ENCODE measurements at places on chromosomes 3 and 15.

DNA sequence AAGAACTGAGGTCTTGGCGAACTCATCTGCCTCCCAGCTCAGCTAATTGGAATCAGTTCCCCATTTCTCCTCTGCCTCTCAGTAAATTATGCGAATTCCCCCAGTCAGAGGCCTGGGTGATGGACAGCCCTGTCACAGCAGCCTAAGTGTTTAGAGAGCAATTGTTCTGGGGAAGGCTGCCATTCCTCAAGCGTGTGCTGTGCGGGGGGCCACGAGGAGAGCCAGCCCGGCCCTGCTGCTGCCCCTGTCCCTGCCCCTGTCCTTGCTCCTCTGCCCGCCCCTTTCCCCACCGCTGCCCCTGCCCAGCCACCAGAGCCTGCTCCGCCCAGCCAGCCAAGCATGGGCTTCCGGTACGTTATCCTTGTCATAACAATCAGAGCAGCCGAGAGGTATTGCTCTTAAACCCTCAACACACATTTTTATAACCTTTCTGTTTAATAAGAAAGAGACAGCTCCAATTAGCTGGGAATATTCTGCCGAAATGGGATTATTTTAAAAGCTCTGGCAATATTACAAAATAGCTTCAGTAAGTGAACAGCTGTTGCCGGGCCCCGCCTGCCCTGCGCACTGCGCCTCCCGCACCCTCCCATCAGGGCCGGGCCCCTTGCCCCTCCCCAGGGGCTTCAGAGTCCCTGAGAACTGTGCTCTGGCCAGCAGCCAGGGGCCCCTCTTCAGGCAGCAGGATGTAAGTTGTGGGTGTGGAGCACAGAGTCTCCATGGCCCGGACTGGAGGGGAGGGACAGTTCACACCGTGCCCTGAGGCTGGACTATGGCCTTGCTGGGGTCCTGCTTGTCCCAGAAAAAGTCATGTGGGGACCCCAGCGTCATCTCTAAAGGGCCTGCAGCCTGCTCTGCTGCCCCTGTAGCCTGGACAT, 12.4 kb upstream of the CACNA2D2 start:
- DNase-seq: peak; percentile 66

DNA sequence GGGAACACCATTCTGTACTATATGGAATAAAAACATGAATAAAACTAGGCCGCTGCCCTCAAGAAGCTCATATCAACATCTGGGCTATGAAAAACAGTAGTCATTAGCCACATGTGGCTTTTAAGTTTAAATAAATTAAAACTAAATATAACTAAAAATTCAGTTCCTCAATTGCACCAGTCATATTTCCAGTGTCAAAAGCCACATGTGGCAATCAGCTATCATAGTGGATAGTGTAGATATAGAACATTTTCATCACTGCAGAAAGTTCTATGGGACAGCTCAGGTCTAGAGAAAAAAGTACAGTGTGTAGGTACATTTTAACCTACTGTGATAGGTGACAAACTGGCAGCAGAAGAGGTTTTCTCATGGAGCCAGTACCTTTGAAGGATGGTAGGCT, 261.4 kb downstream of the FOXP1 start:
- DNase-seq: no peak

DNA sequence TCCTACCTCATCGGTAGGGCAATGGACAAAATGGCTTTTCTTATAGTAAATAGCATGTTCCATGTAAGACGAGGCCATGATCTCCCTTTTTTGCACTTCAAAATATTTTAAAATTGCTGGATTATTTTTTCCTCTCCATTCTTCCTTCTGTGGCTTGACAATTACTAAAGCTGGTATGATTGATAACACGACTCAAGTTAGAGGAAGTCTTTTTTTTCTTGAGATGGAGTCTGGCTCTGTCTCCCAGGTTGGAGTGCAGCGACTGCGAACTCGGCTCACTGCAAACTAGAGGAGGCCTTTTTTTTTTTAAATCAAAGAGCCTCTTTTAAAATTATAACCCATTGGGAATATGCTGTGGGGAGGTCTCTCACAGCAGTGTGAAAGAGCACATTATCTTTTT, 124.5 kb upstream of the TBL1XR1 start:
- no peak for DNase-seq

GRCh38 chr15:96629511-96629910, 299.0 kb downstream of the NR2F2 start:
- DNase-seq: no peak

- DNase-seq: no peak
Observed at GRCh38 chr15:46260937-46261336, 626.1 kb downstream of the SQOR start.

Measured in NCI-H1436 (cell line).